GM12891 (cell line): ENCODE measurements at places on chromosomes 11 and 22.
A peak's percentile ranks its signal among the peaks of the same experiment; 100 is the strongest.

- no peak for DNase-seq
Observed at GRCh38 chr11:110148775-110149744, 55.9 kb downstream of the ZC3H12C start.

DNA sequence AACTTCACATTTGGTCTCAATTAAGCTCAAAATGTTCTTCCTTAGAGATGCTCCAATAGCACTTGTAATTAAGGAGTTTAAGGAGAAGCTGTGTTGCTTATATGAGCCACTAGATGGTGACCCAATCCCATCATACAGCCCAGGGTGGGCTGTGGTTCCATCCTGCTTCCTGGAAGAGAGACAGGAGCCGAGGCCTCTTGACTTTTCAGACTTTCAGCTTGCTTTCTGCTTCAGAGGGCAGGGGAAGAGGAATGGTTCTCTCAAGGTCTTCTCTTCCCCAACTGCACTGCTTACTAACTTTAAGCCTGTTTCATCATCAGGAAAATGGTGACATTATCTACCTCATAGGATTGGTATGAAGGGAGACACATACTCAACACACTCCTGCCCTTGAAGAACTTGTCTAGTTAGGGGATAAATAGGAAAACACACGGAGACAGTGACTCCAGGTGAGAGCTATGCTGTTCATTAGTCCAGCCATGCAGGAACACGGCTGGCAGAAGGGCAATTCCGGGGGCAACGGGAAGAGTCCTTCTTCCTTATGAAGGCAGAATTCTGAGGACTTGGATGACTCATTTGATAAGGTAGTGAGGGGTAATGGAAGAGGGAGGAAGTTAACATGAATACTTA lies 20.1 kb downstream of the TMEM218 start:
- no peak for DNase-seq

- DNase-seq, result no peak
Observed at GRCh38 chr11:88332851-88333250, 4.7 kb downstream of the CTSC start.

- DNase-seq, result no peak
Observed at GRCh38 chr22:33588860-33589259, 331.4 kb downstream of the LARGE1 start.

DNA sequence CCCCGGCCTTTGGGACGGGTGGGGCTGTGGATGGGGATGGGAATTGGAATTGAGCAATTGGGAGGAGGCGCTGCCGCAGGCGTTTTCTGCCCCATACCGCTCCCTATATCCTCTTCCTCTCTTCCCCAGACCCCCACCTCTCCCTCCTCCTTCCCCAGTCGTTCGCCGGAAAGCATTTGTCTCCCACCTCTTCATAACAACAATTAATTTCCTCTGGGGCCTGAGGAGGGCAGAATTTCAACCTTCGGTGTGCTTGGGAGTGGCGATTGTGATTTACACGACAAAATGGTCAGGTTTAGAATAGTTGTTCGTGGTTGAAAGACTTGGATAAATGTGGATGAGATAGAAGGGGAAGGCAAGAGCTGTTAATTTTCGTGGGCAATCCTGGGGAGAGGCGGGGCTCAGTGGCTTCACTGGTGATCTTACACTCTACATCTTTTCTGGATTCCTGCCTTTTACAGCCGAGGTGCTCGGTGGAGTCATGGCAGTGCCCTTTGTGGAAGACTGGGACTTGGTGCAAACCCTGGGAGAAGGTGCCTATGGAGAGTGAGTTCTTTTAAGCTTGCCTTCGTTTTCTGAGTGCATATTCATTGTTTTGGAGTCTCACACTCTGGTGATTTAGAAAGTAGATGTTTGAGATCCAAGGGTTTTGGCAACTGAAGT lies 1.5 kb downstream of the CHEK1 start:
- DNase-seq, result peak; percentile 10

- DNase-seq, result no peak
Observed at GRCh38 chr11:102604875-102605274, 20.3 kb downstream of the MMP20 start.

DNA sequence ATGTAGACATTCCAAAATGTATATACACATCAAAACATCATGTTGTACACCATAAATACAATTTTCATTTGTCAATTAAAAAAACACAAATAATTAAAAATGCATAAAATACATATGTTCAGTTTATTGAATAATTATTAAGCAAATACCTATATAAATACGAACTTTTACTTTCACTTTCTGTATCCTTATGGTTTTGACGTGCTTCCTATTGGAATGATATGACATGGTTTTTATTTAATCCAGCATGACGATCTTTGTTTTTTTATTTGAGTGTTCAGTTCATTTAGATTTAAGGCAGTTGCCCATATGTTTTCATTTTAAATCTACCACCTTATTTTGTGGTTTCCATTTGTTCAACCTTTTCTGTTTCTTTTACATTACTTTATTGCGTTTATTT lies 198.3 kb upstream of the PLET1 start:
- no peak for DNase-seq

DNA sequence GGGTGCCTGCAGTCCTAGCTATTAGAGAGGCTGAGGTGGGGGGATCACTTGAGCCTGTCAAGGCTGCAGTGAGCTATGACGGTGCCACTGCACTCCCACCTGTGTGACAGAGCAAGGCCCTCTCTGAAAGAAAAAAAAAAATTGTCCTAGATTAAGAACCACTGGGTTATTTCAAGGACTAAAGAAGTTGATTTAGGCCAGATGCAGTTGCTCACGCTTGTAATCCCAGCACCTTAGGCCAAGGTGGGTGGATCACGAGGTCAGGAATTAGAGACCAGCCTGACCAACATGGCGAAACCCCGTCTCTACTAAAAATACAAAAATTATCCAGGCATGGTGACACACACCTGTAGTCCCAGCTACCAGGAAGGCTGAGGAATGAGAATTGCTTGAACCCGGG lies 129.0 kb downstream of the MRTFA start:
- no peak for DNase-seq

DNA sequence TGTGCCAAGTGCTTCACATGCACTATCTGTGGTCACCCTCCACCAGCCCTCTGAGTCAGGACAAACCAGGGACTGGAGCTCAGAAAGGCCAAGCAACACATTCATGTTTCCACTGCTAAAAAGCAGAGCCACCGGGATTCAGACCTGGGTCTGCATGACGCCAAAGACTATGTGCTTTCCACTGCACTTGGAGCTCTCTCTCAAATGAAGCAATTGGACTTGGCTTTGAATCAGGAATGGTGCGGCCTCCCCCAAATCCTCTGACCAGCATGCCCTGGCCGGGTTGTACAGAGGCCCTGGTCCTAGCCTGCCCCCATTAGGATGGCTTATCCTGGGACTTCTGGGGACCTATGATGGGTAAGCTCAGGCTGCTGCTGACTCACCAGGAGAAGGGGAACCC lies 80.7 kb downstream of the PKNOX2 start:
- DNase-seq, result no peak

DNA sequence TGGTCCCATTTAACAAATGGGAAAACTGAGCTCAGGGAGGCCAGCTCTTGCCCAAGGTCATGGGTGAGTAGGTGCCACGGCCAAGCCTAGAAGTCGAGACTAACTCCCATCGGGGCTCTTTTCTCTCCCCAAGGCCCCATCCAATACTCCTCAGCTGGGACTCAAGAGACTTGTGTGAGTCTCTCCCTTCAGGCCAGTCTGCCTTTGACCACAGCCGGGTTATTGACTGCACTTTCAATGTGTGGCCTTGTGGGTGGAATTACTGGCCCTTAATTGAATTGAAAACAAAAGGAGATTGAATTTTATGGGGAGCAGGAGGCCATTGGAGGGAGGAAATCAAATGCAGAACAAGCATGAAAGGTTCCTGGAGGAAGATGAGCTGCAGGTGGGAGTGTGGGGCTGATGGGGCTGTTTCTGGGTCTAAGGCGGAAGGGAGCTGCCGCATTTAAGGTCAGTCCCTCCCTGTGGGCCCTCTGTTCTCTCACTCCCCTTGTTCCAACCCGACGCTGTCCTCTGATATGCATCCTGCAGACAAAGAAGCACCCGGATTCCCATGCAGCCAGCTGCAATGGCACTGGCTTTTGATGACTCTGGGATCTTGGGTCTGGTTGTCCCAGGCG lies 552.8 kb downstream of the MIAT start:
- DNase-seq, result no peak

- no peak for DNase-seq
Observed at GRCh38 chr11:36722421-36722820, 124.4 kb upstream of the RAG2 start.

- no peak for DNase-seq
Observed at GRCh38 chr11:131944736-131945135, 574.3 kb downstream of the NTM start.

DNA sequence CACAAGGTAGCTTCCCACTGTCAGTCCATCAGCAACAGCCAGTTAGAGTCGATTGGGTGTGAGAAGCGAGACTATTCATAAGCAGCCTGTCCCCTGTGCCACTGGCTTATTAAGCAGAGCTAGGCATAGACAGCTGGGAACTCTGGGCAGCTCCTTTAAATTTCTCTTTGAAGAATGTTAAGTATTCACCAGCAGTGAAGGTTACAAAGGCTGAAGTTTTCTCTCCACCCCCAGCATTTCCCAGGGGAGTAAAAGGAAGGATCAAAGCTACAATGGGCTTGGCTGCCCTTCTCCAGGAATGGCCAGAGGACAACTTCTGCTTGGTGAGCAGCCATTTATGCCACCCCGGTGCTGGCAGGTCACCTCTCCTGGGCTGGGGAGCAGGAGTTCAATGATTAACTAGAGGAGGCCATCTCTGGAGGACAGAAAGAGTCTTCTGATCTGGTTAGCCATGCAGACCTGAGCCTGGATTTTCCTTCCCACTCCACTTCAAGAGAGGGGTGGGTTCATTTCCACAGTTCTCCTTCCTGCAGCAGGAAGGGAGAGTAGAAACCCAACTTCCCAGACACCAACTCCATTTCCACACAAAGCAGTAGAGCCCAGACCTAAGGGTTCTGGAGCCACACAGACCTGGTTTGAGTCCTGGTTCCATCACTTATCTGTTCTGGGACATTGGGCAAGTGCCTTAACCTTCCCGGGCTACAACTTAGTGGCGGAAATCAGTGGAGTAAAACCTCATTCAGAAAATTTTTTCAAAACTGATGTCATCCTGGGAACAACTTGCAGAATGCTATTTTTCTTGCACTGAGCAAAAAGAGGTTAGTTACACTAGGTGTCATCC lies 22.6 kb downstream of the POU2AF3 start:
- no peak for DNase-seq

DNA sequence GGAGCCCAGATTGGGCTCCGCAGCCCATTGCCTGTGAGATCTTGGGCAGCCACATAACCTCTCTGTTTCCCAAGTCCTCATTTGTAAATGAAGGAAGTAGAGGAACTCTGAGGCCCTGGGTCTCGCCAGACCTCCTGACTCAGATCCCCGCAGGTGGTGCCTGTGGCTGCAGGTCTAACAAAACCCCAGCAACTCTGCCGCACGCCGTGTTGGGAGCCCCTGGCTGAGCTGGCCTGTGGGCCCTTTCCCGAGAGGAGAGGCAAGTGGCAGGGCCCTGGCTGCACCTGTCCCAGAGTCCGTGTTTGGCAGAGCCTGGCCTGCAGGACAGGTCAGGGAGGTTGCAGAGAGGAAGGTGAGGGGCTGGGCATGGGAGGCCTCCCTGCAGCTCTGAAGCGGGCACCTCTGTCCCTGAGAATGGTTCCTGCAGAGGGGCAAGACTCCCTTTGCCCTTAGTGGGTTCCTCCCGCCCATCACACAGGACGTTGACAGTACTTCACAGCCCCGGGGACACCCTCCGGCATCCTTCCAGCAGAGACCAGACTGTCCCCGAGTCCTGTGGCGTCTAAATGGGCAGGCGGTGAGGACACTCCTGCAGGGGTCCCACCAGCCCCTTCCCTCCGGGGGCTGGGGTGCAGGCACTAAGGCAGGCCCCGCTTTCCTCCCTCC lies 67.7 kb downstream of the ARHGAP8 start:
- no peak for DNase-seq

GRCh38 chr22:36367479-36367878 lies 20.3 kb downstream of the MYH9 start:
- DNase-seq, result no peak

GRCh38 chr11:43895601-43896000 lies 15.0 kb downstream of the ALKBH3 start:
- DNase-seq, result no peak

DNA sequence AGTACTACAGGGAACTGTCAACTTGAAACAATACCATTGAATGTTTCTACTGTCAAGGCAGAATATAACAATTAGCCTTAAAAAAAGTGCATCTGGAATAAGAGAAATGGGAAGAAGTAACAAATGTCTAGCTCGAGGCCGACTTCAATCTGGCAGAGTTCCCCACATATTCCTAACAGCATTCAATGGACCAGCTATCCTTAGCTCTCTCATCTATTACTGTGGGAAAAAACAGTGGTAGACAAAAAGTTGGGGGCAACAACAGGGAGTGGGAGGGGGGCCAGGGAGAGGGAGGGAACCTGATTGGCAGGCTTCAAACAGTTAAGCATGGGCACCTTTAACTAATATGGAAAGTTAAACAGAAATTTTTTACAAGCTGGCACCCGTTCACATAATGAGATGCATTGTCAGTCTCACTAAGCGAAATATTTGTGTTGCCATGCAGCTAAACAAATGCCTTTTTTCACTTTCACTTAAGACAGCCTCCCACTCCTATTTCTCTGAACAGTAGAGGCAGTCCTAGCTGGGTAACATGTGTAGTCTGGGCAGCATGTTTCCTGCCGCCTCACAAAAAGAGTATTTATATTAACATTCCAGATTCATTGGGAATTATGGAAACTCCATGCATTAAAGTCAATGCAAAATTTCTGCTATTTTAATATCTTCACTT lies 62.2 kb upstream of the SOX6 start:
- DNase-seq, result no peak

GRCh38 chr22:32996702-32997101 lies 61.5 kb downstream of the SYN3 start:
- DNase-seq, result no peak

DNA sequence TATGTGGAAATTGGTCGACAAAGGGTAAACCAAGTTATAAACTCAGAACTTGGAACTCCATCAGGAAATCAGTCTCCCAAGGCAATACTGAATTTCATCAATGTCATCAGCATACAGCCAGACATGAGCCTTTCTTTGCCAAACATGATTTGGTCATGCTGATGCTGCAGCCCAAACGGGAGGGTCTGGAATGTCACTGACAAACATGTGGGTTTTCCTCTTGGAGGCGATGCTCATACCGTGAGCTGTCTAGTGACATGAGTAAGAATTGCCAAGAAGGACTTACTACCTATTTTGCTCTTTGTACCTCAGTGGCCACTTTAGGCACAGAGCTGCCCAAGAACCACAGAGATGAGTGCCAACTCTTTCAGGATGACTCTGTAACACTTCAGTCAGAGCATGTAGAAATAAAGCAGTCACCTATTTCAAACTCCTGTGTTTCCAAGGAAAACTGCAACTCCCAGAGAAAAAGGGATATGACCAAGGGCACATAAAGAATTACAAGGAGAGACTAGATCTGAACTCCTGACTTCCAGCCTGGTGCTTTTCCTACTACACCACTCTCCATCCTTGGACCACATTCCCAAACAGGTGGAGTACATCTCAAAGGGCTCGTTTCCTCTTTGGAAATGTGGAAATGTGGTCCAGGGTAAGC lies 24.3 kb upstream of the MRGPRX2 start:
- no peak for DNase-seq

- peak; percentile 38 for DNase-seq
Observed at GRCh38 chr11:18229501-18229900, 7.1 kb downstream of the SAA4 start.
